CD8-positive, alpha-beta T cell (primary cell): ENCODE measurements at places on chromosomes 16 and 17.
A peak's percentile ranks its signal among the peaks of the same experiment; 100 is the strongest.

DNA sequence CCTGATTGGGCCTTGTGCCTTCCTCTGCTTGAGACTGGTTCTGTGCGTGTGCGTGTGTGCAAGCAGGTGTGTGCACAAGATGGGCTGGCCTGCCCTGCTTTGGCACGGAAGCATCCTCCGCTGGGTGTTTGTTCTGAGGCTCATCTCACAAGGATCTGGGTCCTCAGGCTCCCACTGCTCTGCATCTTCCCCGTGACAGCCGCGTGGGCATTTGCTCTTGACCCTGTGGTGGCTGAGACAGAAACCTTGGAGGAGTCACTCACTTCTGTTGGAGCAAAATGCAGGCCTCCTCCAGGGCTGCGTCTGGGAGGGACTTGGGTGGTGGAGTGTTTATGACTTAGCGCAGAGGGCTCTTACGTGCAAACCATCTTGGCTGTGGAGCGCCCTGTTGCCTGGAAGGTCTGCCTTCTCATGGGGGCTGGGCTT, 119.2 kb downstream of the RPTOR start:
- peak; percentile 30 for DNase-seq

DNA sequence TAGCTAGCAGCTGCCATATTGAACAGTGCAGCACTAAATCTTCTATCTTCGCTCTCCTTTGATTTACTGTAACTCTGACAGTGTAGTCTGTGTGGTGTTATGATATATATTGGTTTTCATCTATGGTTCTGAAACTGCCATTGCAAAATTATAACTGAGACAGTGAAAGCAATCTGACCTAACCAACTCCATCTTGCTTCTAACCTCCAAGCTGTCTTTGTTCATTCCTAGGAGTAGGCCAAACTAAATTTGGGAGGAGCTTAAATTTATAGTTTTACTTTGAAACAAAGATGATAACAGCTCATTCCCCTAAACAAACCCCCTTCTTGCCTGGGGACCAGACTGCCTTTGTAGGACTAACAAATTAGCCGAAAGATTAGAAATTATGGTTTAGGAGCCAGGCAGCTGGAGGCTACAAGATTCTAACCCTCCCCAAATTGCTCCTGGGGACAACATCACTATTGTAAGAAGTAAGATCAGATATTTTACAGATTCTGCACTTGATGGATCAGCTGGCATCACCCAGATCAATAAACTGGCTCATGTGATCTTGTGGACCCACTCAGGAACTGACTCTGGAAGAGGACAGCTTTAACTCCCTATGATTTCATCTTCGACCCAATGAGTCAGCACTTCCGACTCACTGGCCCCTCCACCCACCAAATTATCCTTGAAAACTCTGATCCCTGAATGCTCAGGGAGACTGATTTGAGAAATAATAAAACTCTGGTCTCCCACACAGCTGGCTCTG, 47.0 kb upstream of the FBXO47 start:
- DNase-seq: no peak

DNA sequence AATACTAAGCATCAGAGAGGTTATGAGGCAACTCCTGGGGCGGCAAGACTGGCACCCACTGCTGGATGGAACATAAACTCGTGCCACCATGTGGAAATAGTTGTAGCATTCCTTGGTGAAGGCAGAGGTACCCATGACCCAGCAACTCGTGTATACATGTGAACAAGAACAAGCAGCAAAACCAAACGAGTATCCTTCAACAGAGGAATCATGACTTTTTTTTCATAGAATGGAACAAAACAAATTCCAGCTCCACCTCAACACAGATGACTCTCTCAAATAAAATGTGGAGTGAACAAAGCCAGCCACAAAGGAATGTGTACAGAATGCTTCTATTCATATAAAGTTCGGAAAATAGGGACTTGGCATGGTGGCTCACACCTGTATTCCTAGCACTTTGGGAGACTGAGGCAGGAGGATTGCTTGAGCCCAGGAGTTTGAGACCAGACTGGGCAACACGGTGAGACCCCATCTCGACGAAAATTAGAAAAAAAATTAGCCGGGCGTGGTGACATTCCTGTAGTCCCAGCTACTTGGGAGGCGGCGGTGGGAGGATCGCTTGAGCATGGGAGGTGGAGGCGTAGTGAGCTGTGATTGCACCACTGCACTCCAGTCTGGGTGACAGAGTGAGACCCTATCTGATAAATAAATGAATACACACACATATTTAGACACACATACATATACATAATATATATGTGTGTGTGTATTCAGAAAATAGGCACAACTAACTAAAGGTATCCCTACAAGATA, 35.3 kb downstream of the B9D1 start:
- no peak for DNase-seq

- no peak for DNase-seq
Observed at GRCh38 chr16:1120577-1120941, 24.5 kb upstream of the C1QTNF8 start.

- DNase-seq: peak; percentile 68
Observed at GRCh38 chr17:28726226-28726626, at the start of gene TLCD1. Gene TLCD1, minus strand, starts transcription at chr17:28726233. Its CDS starts 136 bp downstream, at chr17:28726097.

- no peak for DNase-seq
Observed at GRCh38 chr17:50114849-50115357, 15.1 kb downstream of the SAMD14 start.
